ENCODE measurements at places on chromosomes 12 and 14. TPM values are rescaled to one million over a fixed set of nuclear protein-coding genes. Genes with fewer than 3 reads are reported as not detected.

DNA sequence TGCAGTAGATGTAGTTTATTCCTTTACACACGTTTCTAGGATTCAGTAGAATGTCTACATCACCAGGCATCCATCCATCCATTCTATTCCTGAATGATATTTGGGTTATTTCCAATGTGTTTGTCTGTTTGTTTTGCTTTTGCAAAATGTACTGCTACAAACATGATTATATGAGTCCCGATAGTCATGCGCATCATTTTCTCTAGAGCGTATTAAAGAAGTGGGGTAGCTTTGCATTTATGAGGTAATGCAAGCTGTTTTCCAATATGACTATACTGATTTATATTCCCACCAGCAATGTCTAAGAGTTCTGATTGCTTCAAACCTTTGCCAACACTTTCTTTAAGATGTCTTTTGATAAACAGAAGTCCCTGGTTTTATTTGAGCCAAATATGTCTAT lies 253.2 kb downstream of the NOVA1 start:
- H3K4me3 ChIP-seq: no peak overlapping the region
- no peak for DNase-seq
- H3K4me1 ChIP-seq: no peaks in the 10 kb centered on the region
- H3K36me3 ChIP-seq: no peaks in the 10 kb centered on the region

DNA sequence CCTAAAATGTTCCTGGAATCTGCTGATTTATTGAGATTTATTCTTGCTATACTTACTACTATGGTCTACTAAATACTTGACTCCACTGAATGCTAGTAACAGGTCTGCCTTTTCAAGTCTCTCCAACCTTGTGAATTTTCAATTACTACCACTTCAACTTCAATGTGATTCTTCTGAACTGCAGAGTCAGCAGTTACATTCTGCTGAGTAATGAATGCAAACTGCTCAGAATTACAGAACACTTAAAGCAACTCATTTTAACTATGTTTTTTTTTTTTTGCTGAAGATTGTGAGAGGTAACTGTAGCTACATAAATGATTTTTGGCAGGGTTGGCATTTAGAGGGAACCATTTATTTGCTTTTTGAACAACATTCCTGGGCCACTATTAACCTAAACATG lies 41.8 kb downstream of the ARF6 start:
- no peaks in the 10 kb centered on the region for H3K36me3 ChIP-seq
- H3K27me3 ChIP-seq: no peaks in the 10 kb centered on the region
- no peak for DNase-seq
- no peaks in the 10 kb centered on the region for H3K4me1 ChIP-seq

DNA sequence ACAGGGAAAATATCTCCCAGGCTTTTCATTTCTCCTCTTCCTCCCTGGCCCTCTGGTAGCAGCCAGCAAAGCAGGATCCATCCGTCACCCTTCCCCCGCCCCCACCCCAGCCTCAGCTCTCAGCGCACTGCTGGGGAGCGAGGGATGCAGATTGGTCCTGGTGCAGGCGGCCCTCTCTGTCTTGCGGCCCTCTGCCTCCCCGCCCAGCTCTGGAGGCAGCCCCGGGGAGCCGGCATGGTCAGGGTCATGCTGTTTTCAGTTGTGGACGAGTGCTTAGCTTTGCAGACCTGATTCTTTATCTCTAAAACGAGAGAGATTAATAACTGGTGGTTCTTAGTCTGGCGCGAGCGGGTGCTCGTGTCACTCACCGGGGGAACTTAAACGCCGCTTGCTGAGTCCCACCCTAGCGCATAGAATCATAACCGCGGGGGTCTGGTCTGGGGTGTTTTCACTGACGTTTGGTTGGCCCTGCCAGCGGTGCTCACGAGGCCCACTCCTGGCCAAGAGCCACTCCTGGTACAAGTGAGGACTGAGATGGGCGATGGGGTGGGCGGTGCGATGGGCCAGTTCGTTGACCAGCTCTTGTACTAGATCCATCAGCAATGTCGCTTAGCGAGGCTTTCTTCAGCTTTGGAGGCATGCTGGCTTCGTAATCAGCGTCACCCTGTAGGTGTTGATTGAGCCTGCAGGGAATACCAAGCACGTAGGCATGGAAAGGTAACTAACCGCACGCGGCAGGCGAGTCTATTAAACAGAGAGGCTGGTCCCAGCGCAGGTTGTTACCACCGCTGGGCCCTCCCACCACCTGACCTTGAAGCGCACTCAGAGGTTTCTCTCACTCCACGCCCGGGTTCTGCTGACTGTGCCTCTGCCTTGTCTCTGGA lies 95.2 kb downstream of the TSPAN9 start:
- H3K4me3 ChIP-seq: no peak overlapping the region
- DNase-seq: no peak
- no peaks in the 10 kb centered on the region for H3K27me3 ChIP-seq
- H3K27ac ChIP-seq: no peak overlapping the region
- H3K4me1 ChIP-seq: no peaks in the 10 kb centered on the region
- no peaks in the 10 kb centered on the region for H3K36me3 ChIP-seq

GRCh38 chr12:103819312-103819711 lies 21.7 kb downstream of the NT5DC3 start:
- H3K4me1 ChIP-seq: no peaks in the 10 kb centered on the region
- H3K27ac ChIP-seq: no peak overlapping the region
- H3K27me3 ChIP-seq: no peaks in the 10 kb centered on the region
- H3K36me3 ChIP-seq: no peaks in the 10 kb centered on the region

GRCh38 chr12:73277971-73278370 lies 1005.8 kb downstream of the TRHDE start:
- H3K4me1 ChIP-seq: no peaks in the 10 kb centered on the region
- H3K4me3 ChIP-seq: no peak overlapping the region
- H3K27ac ChIP-seq: no peak overlapping the region

DNA sequence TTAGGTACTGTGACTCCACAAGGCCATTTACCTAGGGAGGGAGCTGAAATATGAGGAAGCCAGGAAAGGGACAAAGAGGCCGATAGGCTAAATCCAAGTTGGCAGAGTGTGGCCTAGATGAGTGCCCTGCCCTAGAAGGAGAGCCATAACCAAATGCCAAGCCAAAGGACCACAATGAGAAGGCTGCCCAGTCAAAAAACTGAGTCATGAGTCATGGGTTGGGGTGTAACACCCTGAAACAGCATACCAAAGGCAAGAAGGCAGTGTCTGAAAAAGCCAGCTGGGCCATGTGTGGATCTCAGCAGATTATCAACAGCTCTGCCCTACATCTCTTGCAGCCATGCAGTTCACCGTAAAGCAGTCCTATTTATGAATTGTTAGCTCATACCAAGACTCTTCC lies 171.7 kb downstream of the PHLDA1 start:
- no peak for DNase-seq
- H3K4me3 ChIP-seq: no peak overlapping the region
- no peak overlapping the region for H3K27ac ChIP-seq
- no peaks in the 10 kb centered on the region for H3K27me3 ChIP-seq

DNA sequence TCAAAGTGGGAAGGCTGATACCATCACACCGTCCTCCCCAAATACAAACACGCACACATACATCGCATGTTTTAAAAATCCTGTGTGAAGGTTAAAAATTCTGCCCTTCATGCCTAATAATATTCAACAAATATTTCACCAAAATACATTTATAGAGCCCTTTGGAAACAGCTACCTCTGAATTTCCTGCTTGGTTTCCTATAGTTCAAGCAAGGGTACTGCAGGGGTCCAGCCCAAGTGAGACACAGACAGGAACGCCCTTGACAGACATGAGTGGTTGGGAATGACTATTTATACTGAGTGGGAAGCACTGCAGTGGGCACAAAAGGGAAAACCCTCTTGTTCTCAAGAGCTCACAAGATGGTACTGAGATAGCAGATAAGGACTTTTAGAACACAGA lies 51.0 kb downstream of the ST8SIA1 start:
- H3K27me3 ChIP-seq: no peaks in the 10 kb centered on the region
- no peaks in the 10 kb centered on the region for H3K36me3 ChIP-seq
- H3K4me1 ChIP-seq: peaks cover 9% of the 10 kb centered on the region

Gene RARG
- total RNA-seq: 39.8 TPM

Gene CD163L1
- total RNA-seq: 14.9 TPM

DNA sequence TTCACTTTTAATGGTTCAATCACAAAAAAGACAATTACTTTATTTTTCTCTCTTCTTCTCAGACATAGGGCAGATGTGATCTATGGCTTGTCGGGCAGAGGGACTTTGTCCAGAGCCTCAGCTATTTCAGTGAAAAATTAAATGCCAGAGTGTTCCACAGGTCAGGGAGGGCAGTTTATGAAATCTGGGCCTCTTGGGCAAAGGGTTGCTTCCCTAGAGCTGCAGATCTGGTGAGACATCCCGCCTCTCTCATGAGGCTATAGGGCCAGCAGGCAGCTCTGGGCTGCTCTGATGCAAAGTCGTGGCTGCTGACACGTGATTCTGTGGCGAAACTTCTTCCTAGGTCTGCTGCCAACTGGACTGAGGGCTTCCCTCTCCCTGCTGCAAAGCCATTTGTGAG lies 6.0 kb downstream of the CLMN start:
- no peak for DNase-seq
- no peaks in the 10 kb centered on the region for H3K27me3 ChIP-seq
- peak overlapping the region; percentile 92 for H3K27ac ChIP-seq
- H3K4me1 ChIP-seq: peaks cover 7% of the 10 kb centered on the region
- H3K4me3 ChIP-seq: no peak overlapping the region

GRCh38 chr14:22748631-22749068 lies 17.8 kb upstream of the OXA1L start:
- H3K27ac ChIP-seq: no peak overlapping the region
- H3K4me1 ChIP-seq: no peaks in the 10 kb centered on the region

DNA sequence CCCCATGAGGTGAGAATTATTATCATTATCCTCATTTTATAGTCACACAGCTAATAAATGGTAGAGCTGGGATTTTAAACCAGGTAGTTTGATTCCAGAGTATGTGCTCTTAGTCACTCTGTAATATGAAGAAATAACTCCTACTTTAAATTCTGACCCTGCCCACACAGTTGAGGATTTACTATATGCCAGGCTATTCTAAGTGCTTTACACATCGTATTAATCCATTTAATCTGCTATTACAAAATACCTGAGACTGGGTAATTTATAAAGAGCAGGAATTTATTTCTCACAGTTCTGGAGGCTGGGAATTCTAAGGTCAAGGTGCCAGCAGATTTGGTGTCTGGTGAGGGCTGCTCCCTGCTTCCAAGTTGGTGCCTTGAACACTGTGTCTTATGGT lies 19.6 kb upstream of the WIF1 start:
- H3K27ac ChIP-seq: no peak overlapping the region
- DNase-seq: no peak
- H3K4me1 ChIP-seq: no peaks in the 10 kb centered on the region
- no peaks in the 10 kb centered on the region for H3K36me3 ChIP-seq
- H3K4me3 ChIP-seq: no peak overlapping the region
- H3K27me3 ChIP-seq: no peaks in the 10 kb centered on the region

GRCh38 chr14:52700701-52701172 lies 5.4 kb upstream of the ERO1A start:
- no peaks in the 10 kb centered on the region for H3K36me3 ChIP-seq
- H3K27me3 ChIP-seq: no peaks in the 10 kb centered on the region

Gene FIGNL2
- 1.3 TPM for total RNA-seq
